ENCODE measurements at places on chromosomes 3 and 15. TPM values are rescaled to one million over a fixed set of nuclear protein-coding genes. Genes with fewer than 3 reads are reported as not detected.

The LIPC gene
- total RNA-seq, result 0.04 TPM

The TMEM39A gene
- 50.7 TPM for total RNA-seq

The SLC22A14 gene
- total RNA-seq, result 0.14 TPM

The LRRIQ4 gene
- total RNA-seq, result 0.07 TPM

The GOLGA8Q gene
- 0.59 TPM for total RNA-seq

The XCR1 gene
- total RNA-seq, result not detected

The TRPM7 gene
- total RNA-seq, result 31.8 TPM

The SLC38A3 gene
- total RNA-seq, result not detected

The RBSN gene
- 27.5 TPM for total RNA-seq

The AEN gene
- total RNA-seq, result 91.7 TPM

The ZMYND10 gene
- 0.13 TPM for total RNA-seq

The TLR9 gene
- 0.04 TPM for total RNA-seq

The ERICH6 gene
- total RNA-seq, result not detected

The GOLIM4 gene
- total RNA-seq, result 58.9 TPM

The CCR3 gene
- not detected for total RNA-seq

The UROC1 gene
- total RNA-seq, result not detected

The PGBD4 gene
- 1.1 TPM for total RNA-seq

The PTX3 gene
- total RNA-seq, result 1,084 TPM

The TRAIP gene
- 4.4 TPM for total RNA-seq

The CFAP20DC gene
- 2.3 TPM for total RNA-seq

The KIF7 gene
- total RNA-seq, result 7.5 TPM

The GABRG3 gene
- total RNA-seq, result not detected

The TIPIN gene
- total RNA-seq, result 17.6 TPM

All from pulmonary artery endothelial cell (primary cell).